Neuronal stem cell (in vitro differentiated cells): ENCODE measurements at places on chromosomes 2 and 18.
A peak's percentile ranks its signal among the peaks of the same experiment; 100 is the strongest.

- DNase-seq, result no peak
Measured at GRCh38 chr2:199756211-199756610, 94.8 kb downstream of the FTCDNL1 start.

DNA sequence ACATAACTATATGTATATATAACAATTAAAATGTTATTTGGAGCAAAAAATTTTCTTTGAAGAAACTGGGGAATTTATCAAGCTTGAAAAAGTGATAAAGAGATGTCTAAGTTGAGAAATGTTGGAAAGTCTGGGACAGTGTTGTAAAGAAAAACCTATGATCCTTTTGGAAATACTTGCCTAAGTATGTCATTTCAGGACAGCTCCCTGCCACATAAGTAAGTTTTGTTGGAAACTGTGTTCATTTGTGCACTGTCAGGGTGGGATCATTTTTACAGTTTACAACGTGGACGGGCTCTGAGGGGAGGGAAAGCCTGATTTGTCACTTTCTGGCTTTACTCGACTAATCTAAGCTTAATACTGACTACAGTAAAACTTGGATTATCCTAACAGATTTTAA is 10.4 kb upstream of the COL3A1 start:
- no peak for DNase-seq

- DNase-seq, result no peak
Measured at GRCh38 chr2:45714679-45715078, 63.2 kb downstream of the PRKCE start.

DNA sequence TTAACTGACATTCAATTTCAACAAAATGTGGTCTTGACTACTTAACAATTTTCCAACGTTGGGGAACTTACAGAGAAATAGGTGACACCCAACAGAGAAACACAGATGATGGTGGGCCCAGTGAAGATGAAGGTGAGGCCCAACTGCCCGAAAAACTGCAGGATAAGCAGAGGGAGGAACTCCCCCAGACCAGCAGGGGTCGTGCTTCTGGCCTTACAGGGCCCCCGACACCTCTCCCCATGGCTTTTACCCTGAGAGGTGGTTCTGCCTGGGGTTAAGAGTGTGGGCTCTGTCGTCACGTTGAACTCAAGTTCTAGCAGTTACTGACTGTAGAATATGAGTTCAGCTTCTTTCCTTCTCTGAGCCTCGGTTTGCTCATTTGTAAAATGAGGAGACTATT is 119.5 kb upstream of the SMIM21 start:
- DNase-seq, result no peak

GRCh38 chr2:43111788-43112554 is 114.4 kb downstream of the ZFP36L2 start:
- DNase-seq, result no peak

GRCh38 chr18:54776282-54776977 is 51.8 kb upstream of the RAB27B start:
- DNase-seq, result no peak

GRCh38 chr18:43382641-43383403 is 105.5 kb upstream of the SYT4 start:
- no peak for DNase-seq

GRCh38 chr18:60421356-60422118 is 49.0 kb upstream of the MC4R start:
- DNase-seq, result no peak

GRCh38 chr2:64873472-64873924 is 115.7 kb upstream of the SLC1A4 start:
- peak; percentile 61 for DNase-seq

DNA sequence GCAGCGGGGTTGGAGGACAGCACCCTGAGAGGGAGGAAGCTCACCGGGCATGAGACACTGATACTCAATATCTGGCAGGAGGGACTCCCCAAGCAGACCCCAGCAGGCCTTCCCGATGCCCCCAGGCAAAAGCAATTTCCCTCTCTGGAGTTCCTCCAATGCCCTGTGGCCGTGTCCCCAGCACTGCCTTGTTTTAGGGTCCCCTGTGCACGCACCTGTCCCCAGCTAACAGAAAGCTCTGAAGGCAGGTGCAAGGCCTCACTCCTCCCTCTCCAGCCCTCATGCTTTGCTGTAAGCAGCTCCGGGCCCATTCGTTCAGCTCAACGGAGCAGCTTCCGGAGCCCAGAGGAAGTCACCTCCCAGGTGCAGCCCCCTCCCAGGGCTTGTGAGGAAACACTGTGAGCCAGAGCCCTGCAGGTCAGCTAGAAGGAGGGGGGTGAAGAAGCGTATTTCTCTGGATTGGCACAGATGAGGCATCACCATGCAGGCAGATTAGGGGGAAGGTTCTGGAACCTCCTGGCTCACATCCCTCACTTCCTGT is 50.3 kb upstream of the ID2 start:
- no peak for DNase-seq

GRCh38 chr2:120710256-120710655 is 25.4 kb upstream of the GLI2 start:
- DNase-seq, result no peak

DNA sequence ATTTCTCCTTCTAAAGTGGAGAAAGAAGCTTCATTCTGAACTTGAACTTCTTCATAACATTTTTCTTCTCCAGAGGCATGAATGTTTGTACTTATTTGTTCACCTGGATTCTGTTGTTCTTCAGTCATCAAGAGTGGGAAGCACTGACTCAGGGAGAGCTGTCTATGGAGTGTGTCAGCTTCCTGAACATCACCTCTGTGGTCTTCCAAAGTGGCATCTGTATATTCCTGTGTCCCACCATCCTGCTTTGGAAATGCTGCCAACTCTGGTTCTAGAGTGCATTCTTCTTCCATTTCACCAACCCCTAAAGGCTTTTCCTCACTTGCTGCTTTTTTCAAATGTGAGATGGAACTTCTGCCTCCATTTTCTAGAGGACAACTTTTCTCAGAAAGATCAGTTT is 59.5 kb downstream of the TTN start:
- DNase-seq, result no peak

GRCh38 chr18:71809711-71810110 is 734.4 kb downstream of the CBLN2 start:
- DNase-seq, result no peak

DNA sequence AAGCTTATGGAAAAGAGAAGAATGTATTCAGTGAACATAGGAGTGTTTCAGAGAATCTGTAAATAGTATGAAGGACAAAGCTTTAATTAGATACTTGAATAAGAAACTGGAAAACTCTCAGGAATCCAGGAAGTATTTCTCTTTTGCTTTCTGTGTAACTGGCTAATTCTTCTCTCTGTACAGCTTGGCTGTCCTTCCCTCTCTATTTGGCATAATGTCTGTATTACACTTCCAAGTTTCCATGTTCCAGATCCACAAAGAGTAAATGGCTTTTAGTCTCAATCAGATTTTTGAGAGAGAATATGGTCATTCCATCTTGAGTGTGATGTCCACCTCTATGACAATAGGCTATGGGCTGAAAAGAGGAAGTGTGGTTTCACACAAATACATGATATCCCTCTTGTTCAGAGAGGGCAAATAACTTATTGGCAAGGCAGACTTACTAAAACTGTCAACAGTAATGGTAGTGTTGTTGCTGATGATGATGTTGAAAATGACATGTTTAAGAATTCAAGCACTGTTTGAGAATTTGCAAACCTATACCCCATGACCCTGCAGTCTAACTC is 129.2 kb upstream of the ERBB4 start:
- no peak for DNase-seq

DNA sequence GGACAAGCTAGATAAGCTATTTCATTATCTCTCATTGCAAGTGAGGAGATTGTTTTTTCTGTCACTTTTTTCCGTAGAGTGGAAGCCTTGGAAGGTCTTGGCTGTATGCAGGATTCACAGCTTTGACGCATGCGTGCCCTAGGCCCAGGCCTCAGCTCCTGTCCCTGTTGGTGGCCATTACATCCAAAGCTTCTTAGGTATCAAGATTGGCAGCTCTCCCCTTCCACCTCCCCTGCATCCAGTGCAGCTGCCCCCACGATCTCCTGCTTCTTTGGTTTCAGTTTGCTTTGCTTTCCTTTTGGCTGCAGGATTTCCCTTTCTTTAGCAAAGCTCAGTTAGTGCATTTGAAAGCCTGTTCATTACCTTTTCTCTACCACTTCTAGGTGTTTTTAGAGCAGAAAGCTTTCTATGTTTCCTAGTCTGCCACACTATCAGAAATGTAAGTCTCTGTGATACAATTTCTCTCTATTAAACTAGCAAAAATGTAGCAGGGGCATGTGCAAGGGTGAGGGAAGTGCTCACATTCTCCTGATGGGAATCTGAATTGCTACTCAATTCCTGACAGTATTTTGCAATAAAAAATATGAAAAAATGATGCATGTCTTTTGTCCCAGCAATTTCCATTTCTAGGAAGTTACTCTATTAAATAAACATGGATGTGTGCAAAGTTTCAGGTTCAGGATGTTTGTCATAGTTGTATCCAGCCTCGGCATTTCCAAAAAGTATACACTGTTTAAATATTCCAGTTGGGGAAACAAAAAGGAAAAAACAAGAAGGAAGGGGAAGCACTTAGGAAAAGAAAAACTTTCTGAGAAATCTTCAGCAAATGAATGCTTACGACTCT is 91.2 kb downstream of the LIPG start:
- no peak for DNase-seq

DNA sequence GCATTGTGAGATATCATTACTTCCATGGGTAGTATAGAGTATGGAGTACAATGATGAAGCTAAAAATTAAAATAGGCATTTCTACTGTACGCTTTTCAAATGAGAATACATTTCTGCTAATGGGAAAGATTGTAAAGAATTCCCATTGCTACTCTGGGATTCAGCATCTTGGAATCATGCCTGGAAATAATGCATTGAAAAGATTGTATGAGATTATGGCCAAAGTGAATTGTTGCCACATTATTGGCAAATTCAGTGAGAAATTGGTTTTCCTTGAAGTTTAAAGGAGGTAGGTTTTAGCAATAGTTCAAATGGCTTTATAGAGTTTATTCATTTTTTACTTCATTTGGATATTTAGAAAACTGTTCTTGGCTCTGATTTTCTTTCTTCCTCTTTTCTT is 157.9 kb downstream of the GULP1 start:
- DNase-seq, result no peak

DNA sequence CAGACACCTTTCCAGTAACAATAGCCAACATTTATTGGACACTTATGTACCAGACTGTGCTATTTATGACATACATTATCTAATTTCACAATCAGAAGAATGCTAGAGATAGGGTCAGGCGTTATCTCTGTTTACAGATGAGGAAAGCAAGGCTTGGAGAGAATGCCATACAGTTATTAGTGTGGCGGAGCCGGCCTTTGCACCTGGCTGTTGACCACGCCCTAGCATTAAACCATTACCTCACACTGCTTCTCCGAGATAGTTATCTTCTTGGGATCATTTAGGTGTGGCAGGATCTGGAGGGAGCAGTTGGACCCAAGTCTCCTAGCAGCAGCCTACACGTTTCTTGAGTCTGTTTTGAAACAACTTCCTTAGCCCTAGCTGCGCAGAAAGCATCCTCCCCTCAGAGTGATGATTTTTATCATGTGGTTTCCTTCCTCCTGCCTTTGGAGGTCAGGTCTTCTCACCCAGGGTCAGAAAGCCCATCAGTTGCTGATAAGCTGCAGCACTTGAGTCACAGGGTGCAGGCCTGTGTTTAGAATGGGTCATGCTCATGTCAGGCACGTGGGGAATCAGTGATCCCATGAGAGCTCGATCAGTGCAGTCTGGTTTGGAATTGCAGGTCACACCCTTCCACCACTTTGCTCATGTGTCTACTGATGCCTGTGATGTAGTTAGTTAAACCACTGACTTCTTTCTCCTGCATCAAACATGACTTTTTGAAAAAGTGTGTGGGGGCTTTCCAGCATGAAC is 118.2 kb downstream of the SPTBN1 start:
- no peak for DNase-seq

DNA sequence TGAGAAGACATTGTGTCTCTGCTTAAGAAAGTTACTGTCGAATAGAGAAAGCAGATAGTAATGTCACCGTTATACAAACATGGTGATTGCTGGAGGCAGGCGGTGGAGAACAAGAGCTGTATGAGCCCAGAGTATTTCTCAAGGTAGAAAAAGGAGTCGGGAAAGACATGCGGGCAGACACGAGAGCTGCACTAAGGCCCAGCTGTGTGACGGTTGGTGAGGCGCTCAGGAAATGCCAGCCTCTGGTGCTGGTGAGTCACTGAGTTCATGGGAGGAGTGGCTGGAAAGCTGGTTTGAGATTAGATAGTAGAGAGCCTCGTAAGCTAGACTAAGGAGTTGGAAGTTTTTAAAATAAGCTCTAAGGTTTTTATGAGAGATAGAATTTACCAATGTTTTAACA is 390.9 kb upstream of the TRIB2 start:
- DNase-seq, result no peak

DNA sequence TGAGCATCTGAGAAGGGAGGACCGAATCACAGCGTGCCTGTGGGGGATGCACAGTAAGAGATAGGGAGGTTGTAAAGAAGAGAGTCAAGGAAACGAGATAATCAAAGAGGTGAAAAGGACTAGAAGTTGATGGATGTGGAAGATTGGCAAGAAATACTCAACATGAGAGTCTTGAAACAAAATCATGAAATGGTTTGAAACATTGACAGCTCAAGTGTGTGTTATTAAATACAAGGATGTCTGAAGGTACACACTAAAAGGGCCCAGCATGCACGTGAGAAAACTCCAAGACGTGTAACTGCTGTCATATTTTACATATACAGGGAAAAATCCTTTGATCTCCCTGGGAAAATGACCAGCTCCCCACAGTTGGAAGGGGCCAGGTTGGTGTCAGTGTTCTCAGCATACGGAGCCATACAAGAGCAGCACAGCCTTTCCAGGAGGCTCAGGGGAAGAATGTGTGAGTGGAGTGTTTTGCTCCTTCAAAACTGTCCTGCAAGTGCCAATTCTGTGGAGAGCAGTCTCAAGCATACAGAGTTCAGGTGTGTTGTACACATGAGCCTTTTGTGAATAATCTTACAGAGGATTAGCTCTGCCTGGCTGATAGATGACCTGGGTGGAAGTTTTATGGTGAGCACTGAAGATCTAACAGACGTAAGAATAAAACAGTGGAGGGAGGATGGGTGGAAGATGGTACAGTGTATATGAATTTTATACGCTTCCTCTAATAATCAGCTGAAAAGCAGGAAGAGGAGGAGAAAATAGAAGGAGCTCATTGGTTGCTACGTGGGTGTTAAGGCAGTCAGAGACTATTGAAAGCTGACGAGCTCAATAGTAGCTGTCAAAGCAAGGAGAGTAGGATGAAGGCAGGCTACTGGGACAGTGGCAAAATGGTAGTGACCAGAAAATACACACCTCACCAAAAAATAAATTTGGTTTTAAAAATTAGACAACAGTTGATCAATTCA is 126.8 kb downstream of the ATP9B start:
- DNase-seq, result no peak

DNA sequence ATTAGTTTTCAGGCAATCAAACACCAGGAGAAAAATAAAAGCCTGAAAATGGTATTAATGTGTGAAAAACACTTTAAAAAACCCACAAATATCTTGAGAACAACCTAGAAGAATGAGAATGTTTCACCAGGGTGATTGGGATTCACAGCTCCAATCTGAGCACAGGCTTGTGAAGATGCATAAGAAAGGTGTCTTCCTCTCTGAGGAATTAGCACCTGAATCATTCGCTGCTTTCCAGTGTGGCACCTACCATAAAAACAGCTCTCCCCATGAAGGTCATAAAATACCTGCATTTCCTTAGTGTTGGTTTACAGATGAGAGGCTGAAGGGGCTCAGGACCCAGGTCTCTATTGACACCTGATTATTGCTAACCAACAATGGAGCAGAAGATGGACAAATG is 499.7 kb upstream of the KLHL29 start:
- DNase-seq, result no peak
